ENCODE measurements at places on chromosomes 5 and 9.

DNA sequence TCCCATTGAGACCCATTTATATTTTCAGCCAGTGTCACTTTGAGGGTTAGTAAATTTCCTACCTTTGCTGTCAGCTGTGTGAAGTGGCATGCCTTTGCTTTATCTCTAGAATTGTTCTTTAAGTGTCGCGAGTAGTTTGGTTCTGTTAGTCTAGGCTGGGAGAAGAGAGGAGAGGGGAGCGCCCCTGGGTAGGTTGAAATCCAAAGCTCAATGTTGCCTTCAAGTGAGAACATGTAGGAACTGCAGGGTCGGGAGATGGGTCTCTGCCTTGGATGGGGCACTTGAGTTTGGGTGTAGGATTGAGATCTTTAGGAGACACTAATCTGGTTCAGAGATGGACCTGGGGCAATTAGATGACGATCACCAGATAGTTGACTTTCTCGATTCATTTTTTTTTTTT lies 46.3 kb downstream of the STC2 start:
- DNase-seq = no peak

DNA sequence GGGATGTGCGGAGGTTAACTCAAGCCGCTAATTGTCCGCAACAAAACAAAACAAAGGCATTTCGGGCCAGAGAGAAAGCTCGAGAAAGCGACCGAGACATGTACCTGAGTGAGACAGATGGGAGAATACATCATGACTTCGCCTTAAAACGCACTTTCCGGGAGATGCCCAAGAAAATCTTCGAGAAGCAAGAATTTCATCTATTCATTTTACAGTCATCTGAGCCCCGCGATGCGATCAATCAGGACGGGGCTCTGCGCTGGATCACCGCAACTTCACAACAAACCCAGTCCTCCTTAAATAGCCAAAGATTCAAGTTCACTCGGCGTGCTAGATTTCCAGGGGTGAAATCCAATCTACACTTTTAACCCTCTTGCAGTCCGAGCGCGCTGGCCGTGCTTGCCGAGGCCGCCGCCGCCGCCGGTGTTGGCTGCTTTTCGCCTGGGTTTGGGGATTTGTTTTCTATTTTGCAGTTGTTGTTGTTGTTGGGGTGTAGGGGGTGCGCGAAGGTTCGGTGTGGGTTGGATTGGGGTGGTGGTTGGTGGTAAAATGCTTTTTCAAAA lies 482 bp downstream of the NFIB start:
- no peak for DNase-seq

- DNase-seq = peak; percentile 79
Observed at GRCh38 chr9:137034709-137035506, 3.0 kb upstream of the FUT7 start.

- DNase-seq = no peak
Observed at GRCh38 chr9:20811872-20812271, 127.8 kb downstream of the FOCAD start.

DNA sequence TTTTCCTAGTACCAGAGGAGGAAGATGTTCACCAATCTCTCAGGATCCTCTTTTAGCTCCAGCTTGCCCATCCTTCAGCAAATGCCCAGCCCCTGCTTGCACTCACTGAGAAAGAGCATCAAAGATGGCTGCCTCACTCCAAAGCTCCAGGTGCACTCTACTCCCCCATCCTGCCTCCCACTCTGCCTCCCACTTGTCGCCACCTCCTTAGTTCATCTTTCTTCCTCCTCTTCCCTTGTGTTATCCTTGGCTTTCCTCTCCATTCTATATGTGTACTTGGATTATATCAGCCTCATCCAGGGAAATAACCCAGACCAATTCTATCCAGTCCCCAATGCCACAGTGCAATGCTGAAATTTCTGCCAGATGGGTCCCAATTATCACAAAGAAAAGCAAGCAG lies 87.1 kb upstream of the CPLX2 start:
- DNase-seq = no peak

DNA sequence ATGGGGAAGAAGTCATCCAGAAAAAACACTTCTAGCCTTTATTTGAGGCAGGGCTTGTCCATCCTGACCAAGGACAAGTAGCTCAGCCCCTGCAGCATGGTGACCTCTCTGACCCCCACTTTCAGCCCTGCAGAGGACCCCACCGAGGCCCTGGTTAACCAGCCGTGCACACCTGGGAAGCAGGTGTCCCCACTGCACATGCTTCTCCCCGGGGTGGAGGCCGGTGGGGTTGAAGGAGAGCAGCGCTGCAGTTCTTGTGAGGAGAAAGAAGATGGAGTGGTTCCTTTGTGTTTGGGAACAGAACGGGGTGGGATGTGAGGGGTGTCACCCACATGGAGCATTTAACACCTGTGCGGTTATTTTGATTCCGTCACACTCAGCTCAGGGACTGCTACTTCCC lies 21.1 kb upstream of the ZBTB34 start:
- no peak for DNase-seq

- no peak for DNase-seq
Observed at GRCh38 chr9:93673839-93674334, 97.5 kb downstream of the PHF2 start.

GRCh38 chr5:72871366-72872024 lies 55.0 kb downstream of the TNPO1 start:
- no peak for DNase-seq

DNA sequence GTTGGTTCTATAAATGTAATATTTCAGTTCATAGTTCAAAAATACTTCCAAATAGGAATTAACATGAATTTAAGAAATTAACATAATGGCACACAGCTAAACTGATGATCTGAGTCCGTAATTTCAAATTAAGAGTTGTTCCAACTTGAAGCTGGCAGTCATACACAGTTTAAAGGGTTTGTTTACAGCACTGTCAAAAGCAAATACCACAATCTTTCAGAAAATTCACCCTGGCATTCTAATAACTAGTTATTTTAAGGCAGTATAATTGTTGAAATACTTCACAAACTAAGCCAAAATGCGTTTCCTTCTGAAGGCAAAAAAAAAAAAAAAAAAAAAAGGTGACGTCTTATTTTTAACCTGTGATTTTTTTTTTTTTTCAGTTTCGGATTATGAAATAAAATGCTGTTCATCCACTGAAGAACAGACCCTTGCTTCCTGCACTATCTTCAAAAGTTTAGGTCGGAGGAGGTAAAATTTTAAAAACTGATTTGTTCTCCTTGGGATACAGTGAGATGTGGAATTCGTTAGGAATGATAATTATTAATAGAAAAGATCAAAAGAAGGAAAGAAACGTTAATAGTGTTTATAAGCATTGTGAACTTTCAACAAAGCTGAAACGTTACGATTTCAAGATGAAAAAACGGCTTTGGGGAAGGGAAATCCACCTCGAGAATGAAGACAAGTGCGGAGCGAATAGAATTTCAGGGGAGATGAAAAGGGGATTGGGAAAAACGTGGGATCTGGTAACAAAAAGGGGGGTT lies 850 bp downstream of the IL6ST start:
- DNase-seq = peak; percentile 46

GRCh38 chr9:107737987-107738743 lies 248.6 kb upstream of the KLF4 start:
- no peak for DNase-seq

DNA sequence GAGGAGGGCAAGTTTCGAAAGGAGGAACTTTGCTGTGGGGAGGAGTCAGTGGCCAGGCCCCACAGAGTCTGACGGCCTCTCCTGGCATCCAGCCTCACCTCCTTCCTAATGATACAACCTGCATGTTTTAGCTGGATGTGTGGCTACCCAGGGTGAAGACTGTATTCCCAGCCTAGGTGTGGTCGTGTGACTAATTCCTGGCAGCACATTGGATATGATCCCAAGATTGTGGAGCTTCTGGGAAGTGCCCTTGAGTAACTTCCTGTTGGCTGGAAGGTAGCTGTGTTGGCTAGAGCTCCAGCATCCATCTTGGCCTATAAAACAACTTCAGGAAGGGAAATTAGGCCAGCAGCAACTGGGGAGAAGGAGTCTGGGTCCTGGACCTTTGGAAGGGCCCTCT lies 19.0 kb upstream of the LPCAT1 start:
- no peak for DNase-seq

- no peak for DNase-seq
Observed at GRCh38 chr5:22728610-22729009, 124.5 kb downstream of the CDH12 start.

DNA sequence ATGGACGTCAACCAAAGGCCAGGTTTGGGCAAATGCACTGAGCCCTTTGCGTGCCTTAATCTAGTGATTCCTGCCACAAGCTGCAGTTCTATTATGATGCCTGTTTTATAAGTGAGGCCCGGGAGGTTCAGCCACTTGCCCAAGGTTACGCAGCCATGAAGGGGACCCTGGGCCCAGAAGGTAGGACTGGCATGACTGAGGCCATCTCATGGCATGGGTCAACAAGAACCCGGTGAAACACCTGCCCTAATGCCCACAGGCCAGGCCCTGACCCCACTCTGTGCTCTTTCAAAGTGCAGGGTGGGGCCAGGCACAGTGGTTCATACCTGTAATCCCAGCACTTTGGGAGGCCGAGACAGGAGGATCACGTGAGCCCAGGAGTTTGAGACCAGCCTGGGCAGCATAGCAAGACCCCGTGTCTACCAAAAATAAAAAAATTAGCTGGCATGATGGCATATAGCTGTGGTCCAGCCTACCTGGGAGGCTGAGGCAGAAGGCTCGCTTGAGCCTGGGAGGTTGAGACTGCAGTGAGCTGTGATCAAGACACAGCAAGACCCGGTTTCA lies 8.6 kb downstream of the NINJ1 start:
- no peak for DNase-seq

GRCh38 chr5:139668064-139668880 lies 20.1 kb downstream of the CXXC5 start:
- no peak for DNase-seq

DNA sequence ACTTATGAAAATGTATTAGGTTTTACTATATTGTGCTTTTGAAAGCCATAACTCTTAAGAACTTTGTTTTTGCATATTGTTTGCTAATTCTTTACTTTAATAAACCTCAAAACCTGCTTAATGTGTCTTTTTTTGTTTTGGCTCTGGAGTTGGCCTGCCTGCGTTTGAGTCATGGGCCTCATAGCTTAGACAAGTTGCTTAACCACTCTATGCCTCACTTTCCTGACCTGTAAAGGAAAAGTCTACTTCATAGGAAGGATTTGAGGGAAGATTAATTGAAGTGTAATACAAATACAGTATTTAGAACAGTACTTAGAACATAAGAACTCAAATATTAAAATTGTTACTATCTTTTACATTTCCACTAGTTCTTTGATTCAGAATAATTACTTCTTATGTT lies 10.3 kb downstream of the SMIM32 start:
- no peak for DNase-seq

DNA sequence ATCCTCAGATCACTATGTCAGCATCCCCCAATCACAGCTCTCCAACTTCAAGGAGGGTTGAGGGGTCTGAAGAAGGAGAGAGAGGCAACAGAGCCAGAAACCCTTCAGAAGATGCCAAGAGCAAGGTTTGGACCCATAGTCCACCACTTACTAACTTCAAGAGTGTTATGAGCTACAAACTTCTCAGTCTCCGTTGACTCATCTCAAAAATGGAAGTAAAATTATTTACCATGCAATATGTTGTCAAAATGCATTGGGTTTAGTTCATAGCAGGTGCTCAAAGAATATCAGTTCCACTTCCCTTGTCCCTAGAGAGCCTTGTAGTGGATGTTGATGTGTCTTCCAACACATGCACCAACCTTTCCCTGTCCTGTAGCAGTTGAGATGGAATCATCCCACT lies 116.0 kb downstream of the KCNIP1 start:
- no peak for DNase-seq

GRCh38 chr5:67163863-67164595 lies 32.6 kb downstream of the CD180 start:
- no peak for DNase-seq

DNA sequence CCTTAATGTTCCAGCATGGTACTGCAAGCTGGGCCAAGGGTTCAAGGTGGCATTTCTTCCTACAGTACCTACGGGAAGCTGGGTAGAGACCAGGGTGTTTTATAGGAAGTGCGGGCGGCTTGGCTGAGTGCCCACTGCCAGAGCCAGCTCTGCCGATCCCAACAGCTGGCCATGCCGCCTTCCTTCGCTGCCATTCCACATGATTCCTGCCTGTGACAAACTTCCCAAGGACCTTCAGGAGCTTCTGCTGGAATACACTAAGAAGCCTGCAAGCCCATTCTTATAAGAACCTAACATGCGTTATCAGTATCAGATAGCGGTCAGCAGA lies 22.0 kb downstream of the MYO10 start:
- DNase-seq = no peak

GRCh38 chr9:118109542-118109941 lies 405.3 kb downstream of the TLR4 start:
- no peak for DNase-seq

DNA sequence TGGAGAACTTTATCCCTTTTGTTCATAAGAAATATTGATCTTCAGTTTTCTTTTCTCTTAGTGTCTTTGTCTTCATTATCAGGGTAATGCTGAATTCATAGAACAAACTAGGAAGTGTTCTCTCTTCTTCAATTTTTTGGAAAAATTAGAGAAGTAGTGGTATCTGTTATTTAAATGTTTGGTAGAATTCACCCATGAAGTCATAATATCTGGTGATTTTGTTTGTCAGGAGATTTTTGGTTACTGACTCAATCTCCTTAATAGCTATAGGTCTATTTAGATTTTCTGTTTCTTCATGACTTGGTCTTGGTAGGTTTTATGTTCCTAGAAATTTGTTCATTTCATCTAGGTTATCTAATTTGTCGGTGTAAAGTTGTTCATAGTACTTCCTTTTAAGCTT lies 45.4 kb upstream of the STARD4 start:
- no peak for DNase-seq

DNA sequence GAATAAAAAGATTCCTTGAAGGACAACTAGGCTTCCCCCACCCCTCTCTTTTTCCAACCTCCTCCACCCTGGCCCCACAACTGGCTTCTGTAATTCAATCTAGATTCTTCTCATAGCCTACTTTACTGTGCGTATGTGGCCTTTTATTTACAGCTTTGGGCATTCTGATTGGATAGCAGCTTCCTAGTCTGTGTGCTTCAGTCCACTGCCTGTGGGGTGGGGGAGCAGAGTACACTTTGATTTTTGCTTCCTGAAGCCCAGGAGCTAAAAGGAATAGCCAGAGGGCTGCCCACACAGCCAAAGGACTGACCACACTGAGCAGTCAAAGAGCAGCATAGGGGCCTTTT lies 30.4 kb downstream of the RUSC2 start:
- no peak for DNase-seq

Data from hippocampal formation (tissue), 2 donors.